ENCODE measurements at places on chromosomes 11 and 22.

DNA sequence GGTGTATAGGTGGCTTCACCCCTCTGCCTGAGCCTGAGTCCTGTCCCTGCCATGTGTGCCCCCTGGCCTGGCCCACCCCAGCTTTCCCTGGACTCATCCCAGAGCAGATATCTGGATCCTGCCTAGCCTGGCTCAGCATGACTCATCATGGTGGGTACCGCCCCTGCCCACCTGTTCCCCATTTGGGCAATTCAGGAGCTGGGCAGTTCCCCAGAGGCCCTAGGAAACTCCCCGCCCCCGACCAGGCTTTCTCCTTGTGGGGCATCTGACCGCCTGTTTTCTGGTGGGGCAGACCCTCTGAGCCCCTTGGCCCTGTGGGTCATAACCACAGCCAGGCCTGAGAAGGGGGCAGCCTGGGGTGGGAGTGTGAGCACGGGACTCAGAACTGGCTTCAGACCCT, 4.4 kb downstream of the TSPO start:
- DNase-seq, result no peak

- DNase-seq, result no peak
Measured at GRCh38 chr11:46450846-46451477, 59.4 kb upstream of the CHRM4 start.

DNA sequence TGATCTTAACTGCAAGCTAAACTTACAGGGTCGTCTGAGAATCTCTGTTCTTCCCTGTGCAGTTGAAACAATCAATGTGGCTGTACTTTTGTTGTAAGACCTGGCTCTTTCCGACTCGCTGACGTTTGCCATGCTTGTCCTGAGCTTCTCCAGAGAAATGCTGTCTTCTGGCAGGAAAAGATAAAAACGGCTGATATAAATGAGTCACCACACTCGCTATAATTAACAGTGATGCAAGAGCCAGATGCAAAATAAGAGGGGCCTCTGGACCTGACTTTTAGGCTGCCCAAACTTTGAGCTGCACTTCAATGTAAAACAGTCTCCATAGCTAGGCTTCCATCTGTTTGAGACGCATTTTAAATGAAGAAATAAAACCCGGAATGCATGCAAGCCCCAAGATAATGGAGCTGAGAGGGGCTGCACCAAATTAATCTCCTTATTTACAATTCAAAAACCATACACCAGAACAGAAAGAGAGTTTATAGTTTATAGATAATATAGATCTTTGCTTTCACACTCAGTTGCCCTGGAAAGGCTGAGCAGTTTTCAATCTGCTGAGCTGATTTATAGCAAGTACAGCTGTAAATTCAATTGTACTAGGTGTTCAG, 48.5 kb downstream of the WT1 start:
- no peak for DNase-seq

DNA sequence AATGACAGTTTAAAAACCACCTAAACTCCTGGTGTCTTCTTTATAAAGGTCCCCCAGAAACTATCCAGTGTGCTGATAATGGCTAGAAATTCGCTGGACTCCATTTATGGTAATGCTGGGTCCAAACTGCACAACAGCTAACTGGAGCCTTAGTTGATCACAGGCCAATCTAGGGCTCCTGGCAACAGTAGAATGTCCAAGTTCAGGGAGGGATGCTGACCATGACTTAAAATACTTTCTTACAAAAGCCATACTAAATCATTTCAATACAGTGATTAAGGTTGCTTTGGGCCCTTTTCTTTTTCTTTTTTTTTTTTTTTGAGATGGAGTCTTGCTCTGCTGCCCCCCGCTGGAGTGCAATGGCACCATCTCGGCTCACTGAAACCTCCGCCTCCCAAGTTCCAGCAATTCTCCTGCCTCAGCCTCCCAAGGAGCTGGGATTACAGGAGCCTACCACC, 14.5 kb upstream of the GAB2 start:
- DNase-seq, result peak; percentile 6

DNA sequence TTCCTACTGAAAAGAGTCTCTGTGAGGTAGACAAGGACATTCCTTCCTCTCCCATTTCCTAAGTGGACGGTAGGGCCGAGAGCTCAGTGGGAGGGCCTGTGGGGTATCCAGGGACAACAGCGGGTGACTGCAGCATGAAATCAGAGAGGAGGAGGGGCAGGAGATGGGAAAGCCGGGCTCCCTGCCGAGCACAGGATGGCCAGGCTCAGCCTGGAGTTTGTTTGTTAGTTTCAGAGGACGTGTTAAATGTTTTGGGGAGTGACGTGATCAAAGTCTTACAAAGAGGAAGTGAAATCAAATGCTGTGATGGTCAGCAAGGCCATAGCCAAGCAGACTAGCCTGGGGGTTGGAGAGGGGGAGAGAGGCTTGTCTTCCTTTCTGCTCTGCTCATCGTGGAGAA, 152.7 kb downstream of the ADAMTS15 start:
- DNase-seq, result no peak

DNA sequence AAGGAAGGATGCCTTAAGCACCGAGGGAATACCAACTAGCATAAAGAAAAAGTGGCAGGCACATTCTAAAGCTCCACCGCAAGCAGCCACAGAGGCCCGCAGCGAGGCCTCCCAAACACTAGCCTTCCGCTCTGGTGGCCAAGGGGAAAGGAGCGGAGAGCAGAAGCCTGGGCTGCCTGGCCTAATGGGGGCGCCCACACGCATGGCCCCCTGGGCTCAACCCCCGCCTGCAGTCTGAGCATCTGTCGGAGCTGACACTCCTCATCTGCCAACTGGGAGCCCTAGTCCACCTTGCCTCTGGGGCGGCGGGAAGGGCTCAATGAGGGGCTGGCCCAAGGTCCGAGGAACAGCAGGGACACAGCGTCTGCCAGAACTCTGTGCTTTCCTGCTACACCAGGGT, 50.1 kb upstream of the WNT11 start:
- DNase-seq, result no peak

DNA sequence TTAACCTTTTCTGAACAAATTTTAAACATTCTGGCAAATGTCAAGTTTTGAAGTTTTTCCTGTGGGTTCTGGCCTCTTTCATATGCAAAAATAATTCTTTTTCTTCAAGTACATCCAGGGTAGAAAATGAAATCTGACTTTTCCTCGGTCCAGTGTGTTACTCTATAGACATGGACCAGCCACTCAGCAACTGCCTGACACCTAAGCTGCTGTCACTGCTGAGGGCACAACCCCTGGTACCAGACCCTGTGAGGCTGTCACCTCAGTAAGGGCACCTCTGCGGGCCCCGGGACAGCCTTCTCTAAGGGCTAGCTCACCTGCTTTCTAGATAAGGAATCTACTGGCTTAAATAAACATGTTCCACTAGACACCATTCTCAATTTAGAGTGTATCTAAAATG, 33.8 kb downstream of the PPIL2 start:
- DNase-seq, result no peak

- no peak for DNase-seq
Measured at GRCh38 chr22:47090591-47091245, 328.3 kb downstream of the TBC1D22A start.

DNA sequence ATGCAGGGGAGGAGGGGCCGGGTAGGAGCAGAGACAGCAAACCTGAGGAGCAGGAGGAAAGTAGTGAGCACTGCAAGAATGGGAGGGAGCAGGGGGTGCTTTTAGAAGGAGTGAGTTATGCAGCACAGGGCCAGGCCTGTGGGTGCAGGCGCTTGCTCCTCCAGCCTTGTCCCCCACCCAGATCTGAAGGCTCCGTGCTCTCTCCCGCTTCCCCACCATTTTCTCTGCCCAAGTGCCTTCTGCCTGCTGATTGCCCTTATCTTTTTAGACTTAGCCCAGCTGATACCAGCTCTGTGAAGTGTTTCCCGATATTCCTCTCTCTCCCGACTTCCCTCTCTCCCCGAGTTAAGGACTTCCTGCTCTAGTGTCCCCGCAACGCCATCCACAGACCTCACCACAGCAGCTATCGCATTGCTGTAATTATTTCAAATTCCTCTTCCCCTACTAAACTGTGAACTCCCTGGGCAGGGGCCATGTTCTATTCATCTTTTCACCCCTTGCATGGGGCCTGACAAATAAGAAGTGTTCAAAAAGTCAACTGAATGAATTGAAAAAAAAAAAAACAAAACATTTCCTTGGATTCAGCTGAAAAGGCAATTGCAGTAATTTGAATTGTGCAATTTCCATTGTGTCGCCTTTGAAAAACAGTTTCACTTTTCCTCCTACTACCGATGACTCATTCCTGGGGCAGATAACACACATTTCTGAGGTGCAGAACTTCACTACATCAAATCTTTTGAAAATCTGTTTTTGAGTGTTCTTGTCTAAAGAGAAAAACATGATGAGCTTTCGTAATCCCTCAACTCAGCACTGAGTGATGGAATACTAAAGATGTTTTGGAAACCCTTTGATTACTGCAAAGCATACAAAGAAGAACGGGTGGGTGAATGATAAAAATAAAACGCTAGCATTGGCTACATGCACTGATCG, 69.7 kb upstream of the BMAL1 start:
- DNase-seq, result peak; percentile 43

DNA sequence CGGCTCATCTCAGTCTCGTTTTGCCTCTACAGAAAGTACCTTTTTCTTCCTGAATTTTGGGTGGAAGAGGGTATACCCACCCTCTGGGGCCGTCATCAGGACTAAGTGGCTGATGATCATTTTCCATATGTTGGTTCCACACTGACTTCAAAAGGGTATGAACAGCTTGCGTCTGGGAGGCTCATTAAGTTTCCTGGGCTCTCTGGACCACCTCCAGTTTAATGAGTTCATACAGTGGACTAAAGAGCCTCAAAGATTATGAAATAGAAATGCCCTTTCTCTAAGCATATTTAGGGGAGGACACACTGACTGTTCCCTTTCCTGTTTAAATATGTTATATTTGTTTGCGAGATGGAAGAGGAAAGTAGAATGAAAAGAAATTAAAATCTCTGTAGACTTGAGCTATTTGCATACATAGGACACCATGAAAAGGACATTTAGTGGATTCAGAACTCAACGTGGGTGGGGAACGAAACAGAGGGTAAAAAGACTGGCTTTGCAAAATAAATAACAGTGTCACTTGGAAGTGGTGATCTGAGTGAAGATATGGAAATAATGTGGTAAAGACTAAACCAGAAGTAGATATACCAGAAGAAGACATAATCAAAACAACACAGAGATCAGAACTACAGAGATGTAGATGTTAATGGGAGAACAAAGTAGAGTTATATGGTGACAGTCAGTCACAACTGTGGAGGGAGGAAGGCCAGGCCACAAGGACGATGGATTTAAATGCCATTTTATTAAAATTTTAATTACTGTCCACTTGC, 18.7 kb downstream of the LDLRAD3 start:
- no peak for DNase-seq

DNA sequence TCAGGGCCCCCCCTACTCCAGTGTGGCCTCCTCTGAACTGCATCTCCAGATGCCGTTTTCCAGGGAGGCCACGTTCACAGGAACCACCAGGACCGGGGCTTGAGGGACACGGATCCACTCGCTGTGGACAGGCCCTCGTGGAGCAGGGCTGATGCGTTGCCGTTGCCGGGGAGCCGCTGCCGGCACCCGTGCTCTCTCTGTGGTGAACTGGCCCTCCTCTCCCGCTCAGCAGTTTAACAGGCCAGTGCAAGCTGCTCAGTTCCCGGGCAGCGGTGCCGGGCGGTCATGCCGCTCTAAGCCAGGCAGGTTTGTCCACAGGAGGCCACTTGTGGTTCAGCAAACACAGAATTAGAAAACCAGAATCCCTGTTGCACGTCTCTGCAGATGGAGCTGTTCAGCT, 301.6 kb downstream of the TBC1D22A start:
- no peak for DNase-seq

DNA sequence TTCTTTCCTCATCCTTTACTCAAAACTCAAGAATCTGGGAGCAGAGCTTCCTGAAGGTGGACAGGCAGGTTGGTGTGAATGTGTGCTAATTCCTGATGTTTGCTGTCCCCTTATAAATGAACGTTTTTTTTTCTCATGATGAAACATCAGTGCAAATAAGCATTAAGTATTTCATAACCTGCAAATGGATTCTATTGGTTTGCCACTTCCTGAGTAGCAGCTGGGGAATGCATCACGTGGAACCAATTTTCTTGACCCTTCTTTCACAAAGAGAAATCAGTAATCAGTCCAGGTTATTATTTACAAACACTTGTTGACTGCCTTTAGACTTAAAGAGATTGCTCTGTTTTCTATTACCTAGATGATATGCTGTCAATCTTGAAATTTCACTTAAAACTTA, 40.1 kb upstream of the SCN3B start:
- DNase-seq, result no peak

DNA sequence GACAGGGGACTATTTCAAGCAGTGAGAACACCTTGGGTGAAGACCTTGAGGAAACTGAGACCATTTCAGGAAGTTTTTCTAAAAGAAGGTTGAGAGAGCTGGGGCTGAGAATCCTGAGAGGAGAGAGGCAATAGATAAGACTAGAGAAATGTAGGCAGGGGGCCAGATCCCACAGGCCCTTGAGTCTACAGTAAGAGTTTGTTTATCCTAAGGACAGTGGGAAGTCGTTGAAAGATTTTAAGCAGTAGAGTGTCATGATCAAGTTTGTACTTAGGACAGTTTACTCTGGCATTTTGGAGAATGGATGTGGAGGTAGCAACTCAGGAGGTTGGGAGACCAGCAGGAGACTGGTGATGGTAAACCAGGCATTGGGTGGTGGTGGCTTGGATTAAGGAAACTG, 17.1 kb downstream of the HSD17B12 start:
- no peak for DNase-seq

GRCh38 chr11:50075856-50076255, 43.2 kb downstream of the OR4C45 start:
- no peak for DNase-seq

DNA sequence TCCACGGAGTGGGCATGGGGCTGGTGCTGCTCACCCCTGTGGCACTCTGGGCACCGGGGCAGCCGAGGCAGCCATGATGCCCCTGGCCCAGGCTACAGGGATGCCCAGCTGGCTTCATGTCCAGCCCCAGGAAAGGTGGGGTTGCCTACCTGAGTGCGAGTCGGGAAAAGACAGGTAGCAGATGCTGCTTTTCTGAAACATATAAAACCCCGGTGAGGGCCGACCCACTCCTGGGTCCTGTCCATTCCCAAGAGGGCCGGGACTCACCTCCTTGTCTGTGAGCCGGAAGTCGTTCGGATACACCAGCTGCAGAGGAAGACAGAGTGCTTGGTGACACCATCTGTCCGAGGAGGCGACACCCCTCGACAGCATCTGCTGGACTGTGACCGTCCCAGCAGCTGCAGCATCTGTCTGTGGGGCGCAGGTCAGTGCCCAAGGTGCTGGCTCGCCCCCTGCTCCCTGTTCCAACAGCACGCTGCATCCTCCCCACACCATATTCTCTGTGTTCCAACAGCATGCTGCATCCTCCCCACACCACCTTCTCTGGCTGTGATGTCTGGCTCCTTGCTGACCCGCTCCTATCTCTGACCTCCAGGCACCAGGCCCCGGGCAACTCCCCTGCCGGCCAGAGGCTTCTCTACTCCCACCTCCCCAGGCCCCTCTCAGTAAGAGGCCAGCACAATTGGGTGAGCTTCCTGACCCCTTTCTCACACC, 8.0 kb downstream of the DENND6B start:
- DNase-seq, result no peak

- no peak for DNase-seq
Measured at GRCh38 chr22:29190918-29191317, 14.8 kb upstream of the EMID1 start.
